ENCODE measurements at places on chromosomes 13 and 19. TPM values are rescaled to one million over a fixed set of nuclear protein-coding genes. Genes with fewer than 3 reads are reported as not detected.

DNA sequence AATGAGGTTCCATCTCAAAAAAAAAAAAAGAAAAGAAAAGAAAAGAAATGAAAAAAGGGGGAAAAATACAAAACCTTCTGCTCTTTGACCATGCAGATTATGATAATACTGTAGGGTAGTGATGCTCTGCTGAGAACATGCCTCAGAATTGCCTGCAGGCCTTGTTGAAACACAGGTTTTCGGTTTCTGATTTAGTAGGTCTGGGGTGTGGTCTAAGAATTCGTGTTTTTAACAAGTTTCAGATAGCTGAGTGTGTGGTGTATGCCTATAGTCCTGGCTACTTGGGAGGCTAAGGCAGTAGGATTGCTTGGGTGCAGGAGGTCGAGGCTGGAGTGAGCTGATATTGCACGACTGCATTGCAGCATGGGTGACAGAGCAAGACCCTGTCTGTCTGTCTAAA is 14.9 kb upstream of the CYP2B6 start:
- H3K27me3 ChIP-seq: peaks cover 16% of the 10 kb centered on the region
- no peak for DNase-seq
- no peak overlapping the region for H3K27ac ChIP-seq
- no peak overlapping the region for H3K4me3 ChIP-seq
- H3K36me3 ChIP-seq: no peaks in the 10 kb centered on the region

C19orf53 gene
- 88.1 TPM for total RNA-seq

GRCh38 chr19:50414864-50415660 is 3.7 kb upstream of the SPIB start:
- H3K4me1 ChIP-seq: peaks cover 23% of the 10 kb centered on the region
- peaks cover 7% of the 10 kb centered on the region for H3K36me3 ChIP-seq
- H3K4me3 ChIP-seq: no peak overlapping the region
- peaks cover 14% of the 10 kb centered on the region for H3K27me3 ChIP-seq
- DNase-seq: peak; percentile 83

ZNF85 gene
- total RNA-seq: 25.0 TPM

ZSCAN4 gene
- not detected for total RNA-seq

DNA sequence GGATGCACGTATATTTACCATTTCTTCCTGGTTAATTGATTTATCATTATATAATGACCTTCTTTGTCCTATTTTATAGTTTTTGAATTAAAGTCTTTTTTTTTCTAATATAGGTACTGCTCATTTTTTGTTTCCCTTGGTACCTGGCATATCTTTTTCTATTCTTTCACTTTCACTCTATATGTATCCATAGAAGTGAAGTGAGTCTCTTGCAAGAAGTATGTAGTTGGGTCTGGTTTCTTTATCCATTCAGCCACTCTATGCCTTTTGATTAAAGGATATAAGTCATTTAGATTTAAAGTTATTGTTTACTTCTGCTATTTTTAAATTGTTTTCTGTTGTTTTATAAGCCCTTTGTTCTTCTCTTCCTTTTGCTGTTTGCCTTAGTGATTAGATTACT is 194.3 kb upstream of the SLITRK6 start:
- H3K27me3 ChIP-seq: no peaks in the 10 kb centered on the region
- H3K4me1 ChIP-seq: no peaks in the 10 kb centered on the region
- H3K36me3 ChIP-seq: peaks cover 3% of the 10 kb centered on the region
- no peak for DNase-seq

GRCh38 chr13:108915634-108916512 is 286.5 kb downstream of the MYO16 start:
- peaks cover 20% of the 10 kb centered on the region for H3K4me1 ChIP-seq
- H3K36me3 ChIP-seq: no peaks in the 10 kb centered on the region
- DNase-seq: peak; percentile 87
- H3K4me3 ChIP-seq: peak overlapping the region; percentile 89

- DNase-seq: peak; percentile 53
- no peak overlapping the region for H3K27ac ChIP-seq
- peaks cover 5% of the 10 kb centered on the region for H3K4me1 ChIP-seq
- peaks cover 7% of the 10 kb centered on the region for H3K27me3 ChIP-seq
- H3K36me3 ChIP-seq: no peaks in the 10 kb centered on the region
- peak overlapping the region; percentile 59 for H3K4me3 ChIP-seq
Measured at GRCh38 chr19:39246951-39247669, 1.5 kb downstream of the IFNL4 start.

DNA sequence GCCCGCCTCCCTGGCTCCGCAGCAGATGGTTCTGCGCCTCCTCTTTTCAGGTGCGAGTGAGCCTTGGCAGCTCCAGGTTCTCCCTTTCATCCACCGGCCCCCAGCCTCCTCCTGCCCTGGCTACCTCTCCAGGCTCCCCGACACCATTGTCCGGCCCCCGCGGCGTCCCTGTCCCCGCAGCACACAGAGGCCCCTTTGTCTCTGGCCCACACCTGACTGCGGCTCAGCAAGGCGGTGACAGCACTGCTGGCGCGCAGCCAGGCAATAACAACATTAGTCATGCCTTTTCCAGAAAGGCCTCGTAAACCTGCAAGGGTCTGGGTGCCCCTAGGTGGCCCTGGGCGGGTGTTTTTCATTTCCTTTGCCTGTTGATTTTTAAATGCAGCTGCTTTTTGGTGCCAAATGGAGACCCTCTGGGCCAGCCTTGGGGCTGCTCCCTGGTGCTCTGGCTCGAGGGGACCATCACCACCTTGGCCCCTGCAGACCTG is 73.2 kb upstream of the MEDAG start:
- no peak overlapping the region for H3K27ac ChIP-seq
- H3K4me3 ChIP-seq: peak overlapping the region; percentile 63
- DNase-seq: peak; percentile 83
- H3K4me1 ChIP-seq: peaks cover 22% of the 10 kb centered on the region
- H3K36me3 ChIP-seq: no peaks in the 10 kb centered on the region

CAB39L gene
- total RNA-seq: 4.4 TPM

Measured in activated T-cell treated with anti-CD3 and anti-CD28 coated beads, Interleukin-2, amount 50 U/mL, for 72 hours (primary cell).